ENCODE measurements at places on chromosomes 16 and 17. TPM values are rescaled to one million over a fixed set of nuclear protein-coding genes. Genes with fewer than 3 reads are reported as not detected.

The CD19 gene
- not detected for total RNA-seq

The NXPH3 gene
- total RNA-seq = 1.5 TPM

The CACNA1G gene
- total RNA-seq = 9.9 TPM

The TBC1D3 gene
- total RNA-seq = not detected

The ALOX12 gene
- total RNA-seq = 9.8 TPM

The LGALS9C gene
- not detected for total RNA-seq

The ZFP3 gene
- 6.2 TPM for total RNA-seq

The EPN3 gene
- 90.7 TPM for total RNA-seq

The ZNF232 gene
- 3.7 TPM for total RNA-seq

The CA4 gene
- total RNA-seq = 7.2 TPM

The MRPL58 gene
- total RNA-seq = 50.6 TPM

The ASGR1 gene
- total RNA-seq = 2.0 TPM

GRCh38 chr17:39174920-39175694, 9.1 kb upstream of the ARL5C start:
- DNase-seq = peak; percentile 91

GRCh38 chr16:1775006-1775845, 2.3 kb upstream of the MRPS34 start:
- no peak for DNase-seq

GRCh38 chr17:82439194-82439828, 11.2 kb downstream of the CYBC1 start:
- peak; percentile 66 for DNase-seq

GRCh38 chr17:65447823-65448222, 113.6 kb downstream of the AXIN2 start:
- DNase-seq = no peak

- peak; percentile 94 for DNase-seq
Measured at GRCh38 chr16:30091474-30092372, at the start of gene TBX6. Gene TBX6, minus strand, starts transcription at chr16:30091924. Its CDS starts 731 bp downstream, at chr16:30091193.

DNA sequence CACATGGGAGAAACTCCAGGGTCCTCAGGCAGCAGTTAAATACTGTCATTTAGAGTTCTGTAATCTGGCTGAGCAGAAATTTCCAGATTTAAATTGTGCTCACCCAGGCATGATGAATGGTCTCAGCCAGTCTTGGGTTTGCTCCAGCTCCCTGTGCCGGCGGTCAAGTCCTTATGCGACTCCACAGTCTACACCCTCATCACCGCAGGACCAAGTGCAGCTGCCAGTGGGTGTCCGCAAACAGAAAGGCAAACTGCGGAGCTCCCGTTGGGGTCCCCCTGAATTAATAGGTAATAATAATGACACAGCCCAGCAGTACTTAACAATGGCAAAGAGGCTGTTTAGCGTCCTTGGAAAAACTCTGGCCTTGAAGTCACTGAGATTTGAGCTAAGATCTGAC, 3.9 kb upstream of the CACNG4 start:
- DNase-seq = no peak

DNA sequence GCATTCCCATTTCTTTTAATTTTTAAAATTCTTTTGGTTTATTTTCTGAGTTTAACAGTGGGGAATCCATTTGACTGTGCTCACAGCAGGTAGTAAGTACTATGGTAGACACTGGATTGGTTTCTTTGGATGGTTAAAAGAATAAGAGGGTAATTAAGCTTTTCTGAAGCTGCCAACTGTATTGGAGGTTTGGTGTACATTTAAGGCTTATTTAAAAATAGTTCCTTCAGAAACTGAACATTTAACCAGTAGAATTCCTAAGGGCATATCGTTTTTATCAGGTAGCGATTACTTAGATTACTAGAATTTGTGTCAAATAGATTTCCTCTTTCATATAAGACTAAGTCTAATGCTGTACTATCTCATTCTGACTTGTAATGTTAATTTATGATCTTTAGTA, 162.4 kb downstream of the PPM1E start:
- DNase-seq = no peak

DNA sequence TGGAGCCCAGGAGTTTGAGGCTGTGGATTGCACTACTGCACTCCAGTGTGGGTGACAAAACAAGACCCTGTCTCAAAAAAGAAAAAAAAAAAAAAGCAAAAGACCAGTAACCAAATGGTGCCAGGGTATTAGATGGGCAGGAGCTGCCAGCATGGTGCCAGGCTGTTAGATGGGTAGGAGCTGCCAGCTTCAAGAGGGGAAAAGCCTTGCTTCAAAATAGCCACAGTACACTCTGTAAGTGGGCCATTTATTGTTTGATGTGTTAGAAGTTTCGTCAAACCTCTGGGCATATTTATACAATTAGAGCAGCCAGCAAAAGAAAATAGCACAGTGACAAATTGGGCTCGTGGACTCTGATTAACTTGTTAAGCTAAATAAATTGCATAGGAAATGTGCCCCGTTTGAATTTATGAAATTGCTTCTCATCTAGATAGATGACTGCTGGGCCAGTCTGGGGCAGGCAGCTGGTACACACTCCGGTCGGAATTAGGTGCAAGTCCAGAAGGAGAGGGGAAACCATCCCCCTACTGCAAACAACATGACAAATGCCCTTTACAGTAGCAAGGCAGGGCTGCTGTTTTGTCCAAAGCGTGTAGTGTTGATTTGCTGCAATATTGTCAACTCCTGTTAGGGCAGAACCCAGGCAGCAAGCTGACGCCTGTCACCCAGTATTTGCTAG, 126.3 kb upstream of the IRX3 start:
- DNase-seq = no peak

- no peak for DNase-seq
Measured at GRCh38 chr16:68401871-68402747, 46.2 kb downstream of the SMPD3 start.

- no peak for DNase-seq
Measured at GRCh38 chr17:61205931-61206330, 193.7 kb upstream of the TBX2 start.

- DNase-seq = peak; percentile 86
Measured at GRCh38 chr17:31524926-31525800, 133.7 kb downstream of the RAB11FIP4 start.

GRCh38 chr17:5915337-5915736, 154.8 kb upstream of the WSCD1 start:
- no peak for DNase-seq

DNA sequence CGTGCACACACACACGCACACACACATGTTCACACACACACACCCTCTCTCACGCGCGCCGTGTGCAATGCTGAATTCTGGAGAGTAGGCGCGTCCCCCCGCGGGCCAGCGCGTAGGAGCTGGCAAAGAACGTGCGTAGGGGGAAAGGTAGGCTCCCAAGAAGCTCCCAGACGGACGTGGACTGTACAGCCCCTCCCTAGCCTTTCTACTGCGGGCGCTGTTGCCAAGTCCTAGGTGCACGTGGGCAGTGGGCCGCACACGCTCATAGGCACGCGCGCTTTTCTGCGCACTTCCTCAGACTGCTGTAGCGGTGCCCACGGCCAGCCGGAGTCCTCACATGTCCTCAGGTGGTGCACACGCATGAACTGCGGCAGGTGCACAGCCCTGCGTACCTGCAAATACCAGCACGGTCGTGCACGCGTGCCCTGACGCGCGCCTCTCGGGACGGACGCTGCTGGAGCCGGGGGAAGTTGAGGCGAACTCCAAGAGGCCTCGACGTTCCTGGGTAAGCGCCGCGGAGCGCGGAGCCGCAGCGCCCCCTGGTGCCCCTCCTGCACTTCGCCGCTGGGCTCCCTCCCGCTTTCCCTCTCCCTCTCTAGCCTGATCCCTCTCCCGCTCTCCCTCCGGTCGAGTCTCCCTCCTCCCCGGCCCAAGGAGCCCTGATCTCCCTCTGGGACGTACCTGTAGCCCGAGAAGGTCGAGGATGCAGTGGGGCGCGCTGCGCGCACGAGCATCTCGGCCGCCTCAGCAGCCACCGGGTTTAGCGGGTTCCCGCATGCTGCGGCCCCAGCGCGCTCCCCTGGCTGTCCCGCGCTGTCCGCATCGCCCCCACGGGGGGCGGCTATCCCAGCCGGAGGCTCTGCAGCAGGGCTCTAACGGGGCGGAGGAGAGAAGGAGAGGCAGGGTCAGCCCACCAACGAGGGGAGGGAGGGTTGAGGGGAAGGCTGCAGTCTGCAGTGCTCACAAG, 749 bp downstream of the GRIN2A start:
- DNase-seq = no peak

DNA sequence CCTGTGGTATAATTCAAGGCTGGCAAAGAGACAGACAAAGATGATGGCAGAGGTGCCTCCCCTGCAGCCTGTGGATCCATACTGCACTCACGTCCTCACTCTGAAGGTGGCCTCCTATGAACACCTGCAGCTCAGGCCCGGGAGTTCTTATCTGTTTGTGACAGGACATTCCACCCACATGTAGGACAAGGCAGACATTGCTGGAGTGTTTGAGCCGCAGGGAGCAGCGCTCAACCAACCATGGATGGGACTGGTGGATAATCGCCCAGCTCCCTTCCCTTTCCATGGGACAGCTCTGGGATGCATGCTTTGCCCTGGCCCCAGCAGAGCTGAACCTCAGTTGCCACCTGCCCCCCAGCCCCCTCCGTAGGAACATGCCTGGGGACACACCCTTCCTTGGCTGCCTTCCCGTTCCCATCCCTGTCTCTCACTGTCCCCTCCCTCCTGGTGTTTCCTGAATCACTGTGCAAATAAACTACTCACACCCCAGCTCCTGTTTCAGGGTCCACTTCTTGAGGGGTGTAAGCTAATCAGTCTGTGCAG, 22.2 kb downstream of the ITPRIPL2 start:
- DNase-seq = no peak

DNA sequence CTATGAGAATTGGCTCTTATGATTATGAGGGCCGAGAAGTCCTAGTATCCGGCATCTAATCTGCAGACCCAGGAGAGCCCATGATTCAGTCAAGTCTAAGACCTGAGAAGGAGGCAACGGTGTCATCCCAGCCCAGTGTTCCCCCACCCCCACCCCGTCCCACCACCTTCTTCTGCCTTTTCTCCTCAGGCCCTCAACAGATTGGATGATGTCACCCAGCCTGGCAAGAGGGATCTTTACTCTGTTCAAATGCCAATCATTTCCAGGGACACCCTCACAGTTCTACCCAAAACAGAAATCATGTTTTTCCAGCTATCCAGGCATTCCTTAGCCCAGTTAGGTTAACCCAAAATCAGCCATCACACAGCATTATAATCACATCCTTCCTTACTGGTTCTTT, 10.0 kb upstream of the GAA start:
- no peak for DNase-seq

GRCh38 chr17:42068979-42069378, 18.6 kb upstream of the C17orf113 start:
- no peak for DNase-seq

GRCh38 chr17:32586666-32587065, 99.9 kb downstream of the CDK5R1 start:
- no peak for DNase-seq

- no peak for DNase-seq
Measured at GRCh38 chr17:57243171-57243622, 13.1 kb upstream of the MSI2 start.

GRCh38 chr16:28213396-28213795, 1.6 kb upstream of the XPO6 start:
- no peak for DNase-seq

DNA sequence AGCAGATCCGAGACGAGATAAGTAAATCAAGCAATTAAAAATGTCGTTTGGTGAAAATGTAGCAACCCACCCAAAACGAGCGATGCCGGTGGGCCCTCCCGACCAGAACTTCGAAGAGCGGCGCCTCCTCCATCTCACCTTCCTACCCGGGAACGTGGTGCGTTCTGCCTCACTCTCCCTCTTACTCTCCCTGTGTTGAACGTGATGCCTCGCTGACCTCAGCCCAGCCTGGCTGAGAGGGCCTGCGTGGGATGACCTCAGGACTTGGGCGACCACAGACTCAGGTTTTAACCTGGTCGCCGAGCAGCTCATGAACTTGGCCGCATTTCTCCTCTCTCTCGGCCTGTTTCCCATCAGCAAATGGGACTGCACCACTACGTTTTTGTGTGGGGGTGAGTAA, 69.7 kb upstream of the RPL38 start:
- DNase-seq = peak; percentile 21
